Activated CD4-positive, alpha-beta T cell treated with anti-CD3 and anti-CD28 coated beads, Interleukin-10, Interleukin-2, amounts not matched to agents 100 ng/mL and 50 ng/mL, durations not matched to agents 16 hours and 8 hours (primary cell): ENCODE measurements at places on chromosomes 2 and 18.

- no peak for DNase-seq
Measured at GRCh38 chr2:45763255-45763654, 111.8 kb downstream of the PRKCE start.

- peak; percentile 8 for DNase-seq
Measured at GRCh38 chr18:34659579-34660517, 50.2 kb upstream of the DTNA start.

DNA sequence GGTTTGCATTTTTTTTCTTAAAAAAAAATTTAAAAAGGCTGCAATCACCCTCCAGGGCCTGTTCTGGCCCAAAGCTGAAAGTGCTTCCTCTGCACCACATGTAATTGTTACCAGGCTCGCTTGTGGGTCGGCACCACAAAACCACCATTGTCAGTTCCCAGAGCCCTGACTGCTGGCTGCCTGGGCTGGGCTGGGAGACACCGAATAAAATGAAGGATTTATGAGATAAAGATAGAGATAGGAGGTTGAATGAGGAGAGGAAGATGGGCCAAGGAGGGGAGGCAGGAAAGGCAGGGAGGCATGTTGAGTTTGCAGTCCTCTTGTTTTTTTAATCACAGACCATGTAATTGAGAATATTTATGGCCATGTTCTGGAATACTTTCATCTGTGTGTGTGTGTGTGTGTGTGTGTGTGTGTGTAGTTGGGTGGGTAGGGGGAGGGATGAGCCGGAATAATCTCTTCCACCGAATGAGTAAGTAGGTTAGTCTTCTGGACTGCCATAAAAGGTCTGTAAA is 14.7 kb downstream of the NRP2 start:
- no peak for DNase-seq

- no peak for DNase-seq
Measured at GRCh38 chr2:36477315-36477714, 120.7 kb downstream of the FEZ2 start.

DNA sequence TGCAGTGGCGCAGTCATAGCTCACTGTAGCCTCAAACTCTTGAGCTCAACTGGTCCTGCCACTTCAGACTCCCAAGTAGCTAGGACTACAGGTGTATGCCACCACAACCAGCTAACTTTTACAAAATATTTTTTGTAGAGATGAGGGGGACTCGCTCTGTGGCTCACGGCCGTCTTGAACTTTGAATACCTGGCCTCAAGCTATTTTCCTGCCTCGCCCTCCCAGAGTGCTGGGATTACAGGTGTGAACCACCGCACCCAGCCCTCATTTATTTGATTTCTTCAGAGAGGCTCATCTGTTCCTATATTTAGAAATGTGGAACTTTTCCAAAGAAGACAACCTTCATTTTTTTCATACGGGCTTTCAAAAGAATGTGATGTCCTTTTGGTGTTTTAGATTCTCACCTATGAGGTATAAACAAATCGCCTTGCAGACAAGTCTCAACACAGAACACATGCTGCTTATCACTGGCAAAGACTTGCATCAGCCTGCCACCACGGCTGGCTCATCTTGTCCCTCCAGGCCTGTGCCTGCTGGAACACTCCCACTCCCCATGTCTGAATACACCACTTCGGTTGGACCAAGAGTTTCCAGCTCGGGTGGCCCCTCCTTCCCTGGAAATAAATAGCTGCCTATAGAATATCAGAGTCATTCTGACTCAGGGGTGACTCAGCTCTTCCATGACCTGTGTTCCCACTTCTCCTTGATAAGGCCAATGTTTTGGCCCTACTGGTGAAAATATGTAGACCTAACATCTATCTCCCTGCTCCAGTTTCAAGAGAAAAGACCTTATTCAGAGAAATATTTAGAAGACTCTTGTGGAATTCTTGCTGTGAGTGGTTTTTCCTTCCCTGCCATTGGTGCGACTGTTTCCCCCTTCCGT is 202.6 kb downstream of the TGIF1 start:
- DNase-seq: peak; percentile 58

DNA sequence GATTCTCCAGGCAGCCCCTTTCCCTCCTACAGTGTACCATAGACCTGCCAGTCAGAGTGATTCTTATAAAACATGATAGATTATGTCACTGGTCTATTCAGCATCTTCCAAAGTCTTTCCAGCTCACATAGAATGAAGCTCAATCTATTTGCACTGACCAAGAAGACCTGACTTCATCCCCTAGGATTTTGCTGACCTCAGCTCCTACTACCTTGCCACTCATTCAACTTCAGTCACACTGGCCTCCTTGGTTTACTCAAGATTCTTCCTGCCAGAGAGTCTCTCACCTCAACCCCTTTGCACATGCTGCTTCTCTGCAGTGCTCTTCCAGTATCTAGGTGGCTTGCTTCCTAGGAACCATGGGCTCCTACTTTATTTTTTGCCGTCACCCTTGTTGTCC is 392.9 kb downstream of the PID1 start:
- no peak for DNase-seq

- no peak for DNase-seq
Measured at GRCh38 chr18:48904847-48905394, 45.8 kb downstream of the SMAD7 start.

DNA sequence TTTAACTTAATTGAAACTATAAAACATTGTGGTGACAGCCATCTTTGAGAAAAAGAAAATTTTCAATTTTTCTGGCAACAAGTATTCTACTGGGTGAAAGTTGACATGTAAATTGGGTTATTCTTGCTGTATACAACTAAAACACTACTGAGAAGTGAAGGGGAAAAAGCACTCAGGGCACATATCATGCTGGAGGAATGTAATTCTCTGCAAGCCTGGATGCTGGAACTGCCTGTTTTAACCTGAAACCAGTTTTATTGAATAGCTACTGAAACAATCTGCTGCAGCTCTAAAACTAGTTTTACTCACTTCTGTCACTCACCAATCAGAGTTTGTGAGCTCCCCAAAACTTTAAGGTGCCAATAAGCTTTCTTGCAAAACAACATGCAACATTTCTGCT is 1136.0 kb downstream of the LRP1B start:
- no peak for DNase-seq

- DNase-seq: no peak
Measured at GRCh38 chr18:13256444-13257305, 38.1 kb downstream of the LDLRAD4 start.

GRCh38 chr2:63486861-63487290 is 101.4 kb downstream of the WDPCP start:
- no peak for DNase-seq

GRCh38 chr2:235360446-235360845 is 133.4 kb upstream of the AGAP1 start:
- DNase-seq: no peak

DNA sequence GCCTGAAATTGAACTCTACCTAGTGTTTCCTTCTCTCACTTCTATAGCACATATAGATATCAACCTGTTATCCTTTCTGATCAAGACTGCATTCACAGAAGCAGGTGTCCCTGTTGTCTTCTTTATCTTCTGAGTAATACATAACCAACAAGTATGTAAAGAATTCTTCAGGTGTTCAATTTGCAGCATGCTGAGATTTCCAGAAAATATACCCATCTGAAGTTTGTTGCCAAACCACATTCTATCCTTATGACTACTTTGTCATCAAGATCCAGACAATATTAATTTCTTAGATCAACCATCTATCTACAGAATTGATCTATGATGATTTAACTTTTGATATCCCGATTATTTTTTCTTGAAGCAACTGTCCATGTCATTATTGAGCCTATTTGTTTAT is 69.5 kb downstream of the TGFA start:
- DNase-seq: no peak

DNA sequence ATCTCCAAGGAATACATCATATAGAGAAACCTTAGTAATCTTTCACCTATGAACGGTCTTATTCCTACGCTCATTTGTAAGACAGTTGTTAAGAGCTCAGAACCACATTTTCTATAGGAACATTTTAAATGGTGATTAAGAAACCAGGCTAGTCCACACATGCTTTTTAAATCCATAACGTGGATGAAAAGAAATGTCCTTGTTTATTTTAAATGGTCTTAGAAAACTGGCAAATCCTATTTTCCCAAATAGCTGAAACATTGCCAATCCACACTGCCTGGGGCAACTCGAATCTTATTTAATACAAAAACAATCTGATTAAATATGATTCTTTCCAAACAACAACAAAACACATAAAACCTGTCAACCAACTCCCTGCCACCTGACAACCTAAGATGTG is 23.7 kb downstream of the METTL8 start:
- no peak for DNase-seq

DNA sequence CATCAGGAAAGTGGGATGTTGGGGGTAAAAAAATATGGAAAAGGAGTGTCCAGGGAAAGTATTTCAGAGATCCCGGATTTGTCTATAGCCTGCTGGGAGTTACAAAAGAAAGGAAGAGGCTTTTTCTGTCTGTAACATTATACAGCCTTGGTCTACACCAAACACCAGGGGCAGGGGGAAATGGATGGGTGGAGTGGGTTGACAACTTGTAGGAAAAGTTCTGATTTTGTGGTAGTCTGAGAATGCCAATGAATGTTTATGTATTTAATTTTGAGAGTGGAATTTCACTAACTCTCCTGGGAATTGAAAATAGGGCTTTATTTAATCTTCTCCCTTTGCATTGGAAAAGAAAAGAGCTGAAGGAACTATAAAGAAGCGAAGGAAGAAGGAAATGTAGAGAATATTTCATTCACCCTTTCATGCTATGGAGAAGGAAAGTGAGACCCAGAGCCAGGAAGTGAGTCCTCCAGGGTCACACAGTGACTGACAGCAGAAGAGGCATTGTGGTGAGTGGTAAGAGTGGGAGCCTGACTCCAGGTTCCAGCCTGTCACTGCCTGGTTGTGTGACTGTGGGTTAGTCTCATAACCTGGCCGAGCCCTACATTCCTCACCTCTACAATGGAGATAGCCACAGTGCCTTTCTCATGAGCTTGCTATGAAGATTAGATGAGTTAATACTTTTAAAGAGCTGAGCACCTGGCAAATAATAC is 346.3 kb upstream of the TNP1 start:
- DNase-seq: no peak

DNA sequence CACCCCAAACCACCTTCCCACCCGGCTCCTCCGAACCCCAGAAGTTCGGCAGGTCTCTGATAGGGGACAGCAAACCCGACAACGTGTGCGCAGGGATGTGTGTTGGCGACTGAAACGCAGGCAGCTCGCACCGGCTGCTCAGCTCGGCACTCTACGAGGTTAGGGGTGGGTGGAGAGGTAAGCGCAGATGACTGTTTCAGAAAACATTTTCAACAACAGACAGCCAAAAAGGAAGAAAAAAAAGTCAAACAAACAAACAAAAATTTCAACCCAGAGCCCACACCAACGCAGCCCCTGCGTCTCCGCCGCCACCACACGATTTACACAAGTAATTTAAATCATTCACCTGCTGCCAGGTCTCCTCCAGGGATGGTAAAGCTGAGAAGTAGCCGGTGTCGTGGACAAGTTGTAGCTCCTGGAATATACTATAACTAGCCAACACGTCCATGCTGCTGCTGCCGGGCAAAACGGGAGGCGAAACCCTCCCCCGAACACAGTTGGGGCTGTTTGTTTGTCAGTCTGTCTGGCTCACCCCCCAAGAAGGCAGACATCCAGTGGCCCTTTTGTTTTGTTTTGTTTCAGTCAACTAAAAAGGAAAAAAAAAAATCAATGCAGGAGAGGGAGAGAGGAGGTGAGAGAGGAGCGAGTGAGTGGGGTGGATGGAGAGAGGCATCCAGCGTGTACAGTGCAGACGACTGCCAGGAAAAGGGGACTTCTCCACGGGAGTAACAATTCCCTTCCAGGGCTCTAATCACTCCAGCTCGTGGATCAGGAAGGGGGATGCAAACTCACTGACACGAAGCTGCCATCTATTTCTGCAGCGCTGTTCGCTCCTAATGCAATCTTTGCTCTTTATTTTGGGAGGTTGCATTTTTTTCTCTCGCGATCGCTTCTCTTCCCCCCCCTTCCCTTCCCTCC is at the start of gene KLF7:
Gene KLF7 (minus strand): TSS at position 828 of the 918 bp plus-strand sequence. CDS start 380 bp downstream, at position 448.
- peak; percentile 58 for DNase-seq

GRCh38 chr2:95023222-95023597 is 2.3 kb upstream of the MAL start:
- DNase-seq: peak; percentile 48

DNA sequence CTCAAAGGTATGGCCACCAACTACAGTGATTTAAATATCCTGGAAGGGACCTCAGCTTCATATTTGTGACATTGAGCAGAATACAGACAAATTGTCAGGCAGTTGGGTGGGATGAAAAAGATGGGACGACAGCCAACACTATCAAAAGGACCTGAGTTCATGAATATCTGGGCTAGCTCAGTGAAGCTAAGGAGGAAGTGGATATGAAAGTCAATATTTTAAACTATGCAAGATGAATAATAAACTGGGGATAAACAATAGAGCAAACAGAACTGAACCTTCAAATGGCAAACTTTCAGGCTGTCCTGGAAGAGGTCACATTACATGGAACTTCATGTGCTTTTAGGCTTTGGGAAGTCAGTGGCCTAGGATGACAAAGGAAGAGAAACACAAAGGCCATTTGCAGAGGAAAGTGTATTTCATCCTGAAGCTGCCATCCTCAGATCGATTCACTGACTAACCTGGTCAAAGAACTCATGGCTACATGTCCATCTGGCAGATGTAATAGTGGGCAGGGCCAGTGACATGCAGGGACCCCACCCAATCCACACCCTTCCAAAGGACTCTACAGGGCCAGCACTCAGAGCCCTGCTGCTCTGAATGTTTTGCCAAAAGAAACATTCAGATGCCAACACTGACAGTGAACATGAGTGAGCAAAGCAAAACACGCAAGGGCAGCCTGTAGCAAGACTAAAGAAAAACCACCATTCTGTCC is 175.7 kb downstream of the ETAA1 start:
- DNase-seq: no peak

DNA sequence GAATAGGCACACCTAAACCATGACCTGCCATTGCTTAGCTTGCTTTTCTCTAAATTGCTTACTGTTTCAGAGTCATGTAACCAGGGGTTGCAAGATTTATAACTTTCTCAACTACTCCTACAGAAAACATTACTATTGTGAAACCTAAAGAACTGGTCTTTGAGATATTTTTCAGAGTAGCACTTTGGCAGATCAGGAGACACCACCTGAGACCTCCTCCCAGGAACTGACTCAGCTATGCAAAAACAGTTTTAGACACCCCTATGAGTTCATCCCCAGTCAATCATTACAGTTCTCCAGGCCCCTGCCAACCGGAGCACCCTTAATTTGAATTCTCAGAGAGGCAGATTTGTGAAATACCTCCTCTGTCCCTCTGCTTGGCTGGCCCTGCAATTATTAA is 80.3 kb downstream of the MBOAT2 start:
- DNase-seq: no peak

- DNase-seq: no peak
Measured at GRCh38 chr2:182103526-182103925, 117.9 kb downstream of the PPP1R1C start.

DNA sequence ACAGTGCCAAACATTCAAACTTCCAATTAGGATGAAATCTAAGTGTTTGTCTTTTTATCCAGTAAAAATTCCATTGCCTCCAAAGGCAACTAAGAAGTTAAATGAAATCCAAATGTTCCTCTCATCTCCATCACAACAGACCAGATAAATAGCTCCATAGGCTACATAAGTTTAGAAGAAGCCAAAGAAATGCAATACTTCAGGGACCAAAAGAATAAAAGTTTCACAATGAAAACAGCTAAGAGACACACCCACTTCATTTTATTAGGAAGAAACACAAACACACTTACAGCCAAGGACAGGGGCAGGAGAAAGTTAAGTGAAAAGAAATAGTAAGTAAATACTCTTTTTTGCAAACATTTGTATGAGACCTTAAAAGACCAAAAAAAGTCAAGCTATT is 88.5 kb upstream of the CCDC150 start:
- no peak for DNase-seq

GRCh38 chr18:53417003-53417402 is 807.5 kb downstream of the MBD2 start:
- no peak for DNase-seq
